Activated CD4-positive, alpha-beta memory T cell treated with anti-CD3 and anti-CD28 coated beads for 36 hours (primary cell): ENCODE measurements at places on chromosomes 4 and X. TPM values are rescaled to one million over a fixed set of nuclear protein-coding genes. Genes with fewer than 3 reads are reported as not detected.

The DUX4 gene
- not detected for total RNA-seq

DNA sequence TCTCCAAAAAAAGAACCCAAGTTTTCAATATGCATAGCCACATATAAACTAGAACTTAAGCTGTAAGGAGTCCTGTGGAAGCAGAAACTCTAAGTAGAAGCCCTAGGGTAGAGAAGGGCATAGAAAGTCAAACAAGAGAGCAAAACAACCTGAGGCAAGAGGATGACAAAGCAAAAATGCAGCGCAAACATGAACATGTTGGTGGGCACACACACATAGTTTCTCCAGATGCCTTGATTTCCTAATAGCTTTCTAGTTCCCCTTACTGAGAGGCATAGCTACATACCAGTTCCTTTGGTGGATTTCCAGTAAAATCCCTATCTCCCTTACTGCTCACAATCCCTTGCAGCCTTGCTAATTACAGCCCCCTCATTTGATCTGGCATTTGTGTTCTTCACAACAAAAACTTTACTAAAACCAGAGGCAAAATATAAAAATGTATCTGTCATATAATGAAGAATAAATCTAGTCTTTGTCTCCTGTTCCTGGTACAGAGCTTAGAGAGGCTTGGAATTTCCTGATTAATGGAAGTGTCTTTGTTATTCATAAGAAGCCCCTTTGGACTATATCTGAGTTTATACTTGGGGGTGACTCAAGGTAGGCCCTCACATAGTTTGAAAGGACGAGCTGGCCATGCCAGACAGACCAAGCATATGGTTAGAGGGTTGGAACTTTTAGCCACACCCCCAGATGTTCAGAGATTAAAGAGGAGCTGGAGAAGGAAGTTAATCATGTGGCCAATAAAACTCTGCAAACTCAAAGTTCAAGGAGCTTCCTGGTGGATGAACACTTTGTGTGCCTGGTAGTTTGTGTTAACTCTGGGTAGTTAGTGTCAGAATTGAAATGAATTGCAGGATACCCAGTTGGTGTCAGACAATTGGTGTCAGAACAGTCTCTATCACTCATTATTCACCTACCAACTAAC is 52.7 kb upstream of the ZCCHC13 start:
- DNase-seq: no peak

DNA sequence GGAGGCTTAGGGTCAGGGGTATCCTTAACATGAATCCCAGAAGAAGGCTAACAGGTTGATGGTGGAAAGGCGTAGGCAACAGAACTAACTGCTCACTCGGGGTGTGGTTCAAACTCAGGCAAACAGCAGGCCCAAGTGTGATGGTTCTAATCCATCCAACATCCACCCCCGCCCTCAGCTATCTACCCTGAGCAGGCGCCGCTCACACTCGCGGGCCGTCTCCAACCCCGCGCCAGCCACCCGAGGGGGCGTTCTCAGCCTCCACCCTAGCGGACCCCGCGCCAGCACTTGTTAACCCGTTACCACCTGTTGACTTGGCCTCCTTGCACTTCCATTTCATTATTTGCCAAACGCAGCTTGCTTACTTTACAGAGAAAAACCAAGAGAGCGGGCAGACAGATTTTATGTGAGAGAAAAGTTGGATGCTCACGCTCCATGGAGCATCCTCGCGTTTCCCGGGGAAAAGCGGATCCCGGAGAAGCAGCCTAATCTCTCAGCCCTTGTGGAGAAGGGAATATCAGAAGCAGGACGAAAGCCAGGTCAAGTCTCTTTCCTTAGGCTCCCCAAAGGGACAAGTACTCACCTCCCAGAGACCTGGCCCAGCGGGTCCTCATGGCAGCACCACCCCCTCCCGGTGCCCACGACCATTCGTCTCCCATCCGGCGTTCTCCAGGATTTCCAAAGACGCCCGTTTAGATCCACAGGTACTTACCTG is 773 bp downstream of the SNCA start:
- no peak for DNase-seq

- DNase-seq: no peak
Measured at GRCh38 chr4:116328261-116328860, 757.0 kb downstream of the TRAM1L1 start.

DNA sequence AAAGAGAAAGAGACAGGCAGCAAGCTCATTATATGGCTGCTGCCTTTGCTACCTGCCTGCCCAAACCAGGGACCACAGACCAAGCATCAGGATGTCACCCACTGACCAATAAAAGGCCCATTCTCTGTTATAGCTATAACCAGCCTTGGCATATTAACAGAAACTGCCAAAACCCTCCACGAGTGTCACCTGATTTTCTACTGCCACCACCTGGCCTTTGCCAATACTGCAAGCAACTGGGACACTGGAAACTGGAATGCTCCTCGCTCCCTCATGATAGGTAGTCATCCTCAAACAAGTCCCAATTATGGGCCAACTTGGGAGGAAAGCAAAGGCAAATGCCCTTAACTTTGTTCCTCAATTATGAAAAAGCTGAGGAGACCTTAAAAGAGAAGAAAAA is 76.0 kb downstream of the SPIN4 start:
- DNase-seq: peak; percentile 22

- peak; percentile 22 for DNase-seq
Measured at GRCh38 chrX:13028871-13029636, 15.4 kb downstream of the FAM9C start.

GRCh38 chr4:86769794-86770193 is 79.4 kb downstream of the SLC10A6 start:
- DNase-seq: no peak
